ENCODE measurements at places on chromosomes 7 and 10. TPM values are rescaled to one million over a fixed set of nuclear protein-coding genes. Genes with fewer than 3 reads are reported as not detected.

GRCh38 chr7:53398566-53398965, 363.1 kb downstream of the POM121L12 start:
- H3K36me3 ChIP-seq, result no peaks in the 10 kb centered on the region
- H3K27me3 ChIP-seq, result no peaks in the 10 kb centered on the region
- no peak for DNase-seq
- no peak overlapping the region for H3K4me3 ChIP-seq

ERCC6 gene
- 59.6 TPM for total RNA-seq

- H3K27me3 ChIP-seq, result no peaks in the 10 kb centered on the region
- no peak overlapping the region for H3K4me3 ChIP-seq
- H3K4me1 ChIP-seq, result peaks cover 34% of the 10 kb centered on the region
Observed at GRCh38 chr10:16828114-16828568, 10.9 kb upstream of the RSU1 start.

- no peaks in the 10 kb centered on the region for H3K27me3 ChIP-seq
- no peaks in the 10 kb centered on the region for H3K36me3 ChIP-seq
- H3K27ac ChIP-seq, result no peak overlapping the region
- no peaks in the 10 kb centered on the region for H3K4me1 ChIP-seq
Observed at GRCh38 chr10:79017882-79018520, 50.8 kb upstream of the ZMIZ1 start.

ADAM8 gene
- 0.55 TPM for total RNA-seq

FXYD4 gene
- total RNA-seq, result not detected

GRCh38 chr7:121874298-121874697, 1.3 kb downstream of the PTPRZ1 start:
- H3K36me3 ChIP-seq, result no peaks in the 10 kb centered on the region
- H3K27ac ChIP-seq, result no peak overlapping the region
- H3K4me1 ChIP-seq, result peaks cover 9% of the 10 kb centered on the region
- H3K4me3 ChIP-seq, result no peak overlapping the region
- H3K27me3 ChIP-seq, result peaks cover 22% of the 10 kb centered on the region

CYP2C8 gene
- not detected for total RNA-seq

GRCh38 chr7:92231-92674, 100.1 kb upstream of the FAM20C start:
- no peak overlapping the region for H3K4me3 ChIP-seq
- no peak overlapping the region for H3K27ac ChIP-seq
- no peaks in the 10 kb centered on the region for H3K36me3 ChIP-seq
- peaks cover 29% of the 10 kb centered on the region for H3K4me1 ChIP-seq

LRRTM3 gene
- not detected for total RNA-seq

DNA sequence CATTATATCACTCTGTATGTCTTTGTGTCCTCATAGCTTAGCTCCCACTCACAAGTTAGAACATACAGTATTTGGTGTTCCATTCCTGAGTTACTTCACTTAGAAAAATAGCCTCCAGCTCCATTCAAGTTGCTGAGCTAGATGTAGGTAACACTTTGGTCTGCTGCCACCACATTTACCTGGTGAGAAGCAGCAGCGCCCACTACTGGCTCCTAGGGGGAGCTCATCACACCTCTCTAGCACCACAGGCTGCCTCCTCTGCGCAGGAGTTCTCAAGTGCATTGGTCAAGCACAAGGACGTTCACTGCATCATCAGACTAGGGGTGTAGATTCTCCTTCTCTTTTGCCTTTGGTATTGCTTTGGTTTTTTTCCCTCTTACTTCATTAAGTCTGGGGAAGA, 530.9 kb upstream of the AUTS2 start:
- H3K27me3 ChIP-seq, result no peaks in the 10 kb centered on the region
- H3K4me3 ChIP-seq, result no peak overlapping the region
- no peaks in the 10 kb centered on the region for H3K36me3 ChIP-seq
- H3K4me1 ChIP-seq, result no peaks in the 10 kb centered on the region

- no peaks in the 10 kb centered on the region for H3K27me3 ChIP-seq
- no peak overlapping the region for H3K27ac ChIP-seq
- no peak overlapping the region for H3K4me3 ChIP-seq
- H3K36me3 ChIP-seq, result no peaks in the 10 kb centered on the region
- H3K4me1 ChIP-seq, result no peaks in the 10 kb centered on the region
Observed at GRCh38 chr10:23514321-23514720, 75.4 kb downstream of the OTUD1 start.

MYH16 gene
- total RNA-seq, result 0.11 TPM

GRCh38 chr7:135512135-135512887, 2.4 kb upstream of the CNOT4 start:
- DNase-seq, result peak; percentile 68
- no peaks in the 10 kb centered on the region for H3K27me3 ChIP-seq
- H3K27ac ChIP-seq, result no peak overlapping the region
- H3K4me1 ChIP-seq, result peaks cover 19% of the 10 kb centered on the region
- H3K36me3 ChIP-seq, result no peaks in the 10 kb centered on the region

PLEKHA8 gene
- total RNA-seq, result 17.9 TPM

Data from endothelial cell of umbilical vein (primary cell).